ENCODE measurements at places on chromosomes 5 and 9. TPM values are rescaled to one million over a fixed set of nuclear protein-coding genes. Genes with fewer than 3 reads are reported as not detected.

DNA sequence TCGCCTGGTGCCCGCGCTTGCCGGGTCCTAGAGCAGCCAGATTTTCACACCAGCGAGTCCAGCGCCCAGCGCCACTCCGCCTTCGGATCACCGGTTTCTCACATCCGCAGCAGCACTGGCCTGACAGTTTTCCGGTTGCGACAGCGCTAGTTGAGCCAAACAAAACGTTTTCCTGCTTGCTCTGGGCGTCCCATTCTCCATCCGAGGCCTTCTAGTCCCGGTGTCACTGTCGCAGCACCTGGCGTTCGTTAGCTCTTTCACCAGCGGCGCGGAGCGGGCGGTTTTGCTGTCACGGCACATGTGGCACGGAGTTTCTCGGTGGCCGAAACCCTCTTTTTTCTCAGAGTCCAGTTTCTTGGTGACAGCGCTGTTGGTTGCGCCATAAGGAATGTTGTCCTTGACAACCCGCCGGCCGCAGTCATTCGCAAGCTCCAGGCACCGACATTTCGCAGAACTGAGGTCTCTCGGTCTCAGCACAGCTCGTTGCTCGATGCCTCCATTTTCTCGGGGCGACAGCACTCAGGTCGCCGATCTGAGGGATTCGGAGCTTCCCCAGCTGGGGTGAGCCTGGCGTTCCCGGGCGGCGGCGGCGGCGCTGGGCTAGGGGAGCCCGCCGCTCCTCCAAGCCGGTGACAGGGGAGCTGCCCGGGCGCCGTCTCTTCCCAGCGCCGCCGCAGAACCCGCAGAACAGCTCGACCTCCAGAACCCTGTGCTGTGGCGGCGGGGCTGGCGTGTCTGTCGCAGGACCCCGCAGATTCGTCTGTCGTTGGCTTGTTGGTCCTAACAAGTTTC is 47.8 kb downstream of the ANXA2R start:
- peak; percentile 53 for DNase-seq

GRCh38 chr5:176446028-176446665 is 2.0 kb upstream of the FAF2 start:
- DNase-seq: no peak

DNA sequence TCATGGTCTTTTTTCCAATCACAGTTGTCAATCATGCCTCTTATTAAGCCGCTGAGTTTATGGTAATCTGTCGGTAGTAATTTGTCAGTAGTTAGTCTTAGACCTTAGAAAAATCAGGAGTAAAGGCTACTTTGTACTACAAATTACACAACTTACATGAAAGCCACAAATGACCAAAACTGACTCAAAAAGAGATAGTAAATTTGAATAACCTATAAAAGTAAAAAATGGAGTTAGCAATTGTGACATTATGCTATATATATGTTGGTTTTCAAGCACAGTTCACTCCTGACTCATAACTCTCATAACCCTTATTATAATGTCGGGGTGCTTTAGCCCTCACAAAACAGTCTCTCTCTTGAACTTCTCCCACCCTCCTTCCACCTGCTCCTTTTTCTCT is 251.8 kb downstream of the ROR2 start:
- DNase-seq: no peak

DNA sequence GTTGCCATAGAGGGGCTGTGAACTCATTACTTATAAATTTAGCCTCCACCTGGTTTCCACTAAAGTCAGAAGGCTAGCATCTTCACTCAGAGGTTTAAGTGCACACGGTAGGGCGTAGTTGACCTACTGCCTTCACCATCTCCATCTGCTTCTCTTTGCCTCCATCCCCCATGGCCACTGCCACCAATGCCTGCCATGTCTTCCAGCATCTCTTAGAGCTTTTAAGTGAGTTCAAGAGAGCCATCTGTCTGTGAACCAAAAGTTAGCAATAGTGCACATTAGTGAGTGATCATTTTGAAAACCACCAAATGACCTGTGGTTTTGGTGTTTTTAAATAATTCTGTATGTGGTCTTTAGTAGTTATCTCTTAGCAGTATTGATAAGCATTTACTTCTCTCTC is 102.0 kb downstream of the DMRTA1 start:
- no peak for DNase-seq

- DNase-seq: no peak
Measured at GRCh38 chr5:66551338-66551737, 44.9 kb upstream of the MAST4 start.

DNA sequence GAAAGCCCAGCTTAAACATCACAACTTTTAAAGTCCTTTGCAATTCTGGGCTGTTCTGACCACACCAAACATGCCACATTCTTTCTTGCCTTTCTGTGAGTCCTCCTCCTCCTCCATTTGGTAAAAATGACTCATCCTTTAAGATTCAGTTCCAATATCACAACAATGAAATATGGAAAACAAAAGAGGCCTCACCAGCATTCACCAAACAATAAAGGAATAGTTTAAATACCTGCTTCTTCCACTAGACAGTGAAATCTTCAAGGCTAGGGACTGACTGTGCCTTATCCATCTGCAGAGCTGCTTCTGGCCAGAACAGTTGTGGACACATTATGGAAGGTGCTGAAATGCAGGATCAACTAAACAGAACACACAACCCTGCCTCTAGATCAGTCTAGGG is 36.0 kb downstream of the NR6A1 start:
- peak; percentile 66 for DNase-seq

GRCh38 chr9:76101075-76101474 is 210.6 kb downstream of the PCSK5 start:
- DNase-seq: no peak

Gene ANKRD20A1
- 0.26 TPM for total RNA-seq

Gene NMRK1
- 16.0 TPM for total RNA-seq
